ENCODE measurements at places on chromosomes 5 and 9.

DNA sequence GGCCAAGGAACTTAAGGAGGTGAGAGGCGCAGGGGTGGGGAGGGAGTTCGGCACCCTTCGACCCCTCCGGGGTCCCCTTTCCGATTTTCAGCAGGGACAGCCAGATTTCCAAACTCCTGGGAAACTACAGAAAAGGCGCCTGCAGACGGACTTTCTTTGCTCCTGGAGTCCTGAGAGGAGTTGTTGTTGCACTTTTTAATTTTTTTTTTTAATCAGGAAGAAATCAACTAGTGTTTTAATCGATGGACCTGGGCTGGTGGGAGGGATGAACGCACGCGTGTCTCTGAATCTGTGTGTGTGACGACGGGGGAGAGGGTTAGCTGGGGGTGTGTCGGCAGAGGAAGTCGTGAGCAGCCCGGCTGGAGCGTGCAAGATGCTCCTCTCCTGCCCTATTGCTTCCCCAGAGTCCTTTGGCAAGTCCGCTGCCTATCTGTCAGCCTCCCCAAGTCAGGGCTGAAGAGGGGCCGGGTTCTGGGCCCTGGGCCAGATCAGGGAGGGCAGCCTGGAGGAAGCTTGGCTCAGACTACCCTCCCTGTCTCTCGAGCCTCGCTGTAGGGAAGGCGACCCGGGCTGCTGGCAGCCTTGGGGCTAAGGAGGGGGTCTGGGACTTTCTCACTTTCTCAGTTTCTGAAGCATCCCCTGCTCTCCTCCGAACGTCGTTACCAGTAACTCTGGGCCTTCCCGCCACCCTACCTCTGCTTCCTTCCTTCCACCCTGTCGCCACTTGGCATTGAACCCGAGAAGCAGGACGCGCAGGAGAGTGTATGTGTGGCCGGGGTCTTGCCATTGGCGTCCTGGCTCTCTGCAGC lies 731 bp downstream of the PRR16 start:
- no peak for DNase-seq

GRCh38 chr9:114301798-114302565 lies 20.9 kb upstream of the ORM1 start:
- no peak for DNase-seq

- no peak for DNase-seq
Measured at GRCh38 chr5:146475190-146475780, 28.2 kb downstream of the TCERG1 start.

DNA sequence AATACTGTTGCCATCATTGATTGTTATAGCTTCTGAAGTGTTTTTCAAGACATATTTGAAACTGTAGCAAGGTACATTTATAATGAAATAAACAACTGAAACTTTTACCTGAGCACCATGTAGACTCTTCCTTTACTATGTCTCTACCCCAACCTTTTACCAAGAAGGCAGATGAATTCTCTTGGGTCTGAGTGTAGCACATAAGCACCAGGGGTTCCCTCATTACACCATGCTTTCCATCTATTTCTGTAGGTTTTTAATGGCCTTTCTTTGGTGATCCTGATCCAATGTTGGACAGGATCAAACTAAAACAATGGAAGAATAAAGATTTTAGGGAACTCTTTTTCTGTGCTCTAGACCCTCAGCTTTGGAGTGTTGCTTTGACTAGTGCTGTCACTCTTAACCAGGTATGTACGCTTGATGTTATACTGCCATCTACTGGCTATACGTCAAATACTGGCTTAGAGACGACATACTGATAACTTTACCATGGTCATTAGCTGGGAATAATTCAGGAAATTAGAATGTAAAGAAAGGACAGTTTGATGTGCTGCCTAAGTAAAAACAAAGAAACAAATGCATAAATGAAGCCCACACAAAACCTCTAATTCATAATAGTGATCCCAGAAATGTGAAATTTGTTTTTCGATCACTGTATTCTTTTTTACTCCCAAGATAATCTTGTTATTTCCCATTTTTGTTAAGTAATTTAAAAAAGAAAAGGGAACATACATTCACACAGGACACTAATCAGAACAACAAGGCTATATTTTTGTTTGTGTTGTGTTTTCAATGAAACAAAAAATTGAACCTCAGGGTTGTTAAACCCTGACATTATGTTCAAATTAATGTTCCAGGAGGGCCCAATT lies 30.7 kb downstream of the IFNW1 start:
- DNase-seq: peak; percentile 26

DNA sequence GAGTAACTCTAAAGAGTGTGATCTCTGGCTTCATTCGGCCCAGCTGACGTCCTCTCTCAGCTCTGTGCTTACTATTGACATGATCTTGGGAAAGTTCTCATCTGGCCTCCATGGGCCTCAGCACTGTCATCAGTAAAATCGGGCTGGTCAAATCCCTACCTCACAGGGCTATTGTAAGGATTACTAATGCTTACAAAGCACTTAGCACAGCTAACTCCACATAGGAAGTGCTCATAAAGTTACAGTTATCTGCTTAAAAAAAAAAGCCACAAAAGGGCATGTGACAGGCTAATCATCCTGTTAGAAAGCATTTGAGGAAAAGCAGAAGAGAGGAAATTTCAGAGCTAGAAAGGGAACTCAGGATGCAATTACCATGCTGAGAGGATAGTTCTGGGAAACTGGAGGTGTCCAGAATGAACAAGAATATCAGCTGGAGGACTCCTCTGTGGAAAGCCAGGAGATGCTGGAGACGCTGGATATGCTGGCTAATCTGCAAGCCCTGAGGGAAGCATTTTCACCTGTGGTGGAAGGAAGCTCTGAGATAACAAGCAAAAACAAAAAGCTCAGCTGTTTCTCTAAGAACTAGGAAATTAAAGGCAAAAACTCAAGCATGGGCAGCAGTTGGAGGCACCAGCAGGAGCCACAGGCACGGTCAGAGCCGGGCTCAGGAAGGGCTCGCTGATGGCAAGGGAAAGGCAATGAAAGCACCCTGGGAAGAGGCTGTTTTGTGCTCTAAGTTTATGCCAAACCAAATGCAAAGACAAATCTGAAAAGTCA lies 4.4 kb upstream of the BHMT start:
- DNase-seq: no peak

- no peak for DNase-seq
Measured at GRCh38 chr5:130270786-130271185, 366.5 kb downstream of the CHSY3 start.

Data from GM04503 (cell line).